RKO (cell line): ENCODE measurements at places on chromosomes 2 and 18.

GRCh38 chr2:147773479-147773878 lies 71.3 kb upstream of the ACVR2A start:
- DNase-seq = no peak

GRCh38 chr2:12441750-12442475 lies 274.8 kb upstream of the TRIB2 start:
- DNase-seq = no peak

GRCh38 chr2:86482034-86482433 lies 40.9 kb downstream of the KDM3A start:
- DNase-seq = no peak

- peak; percentile 5 for DNase-seq
These were observed 194.9 kb upstream of the KYNU start for GRCh38 chr2:142682528-142682927.

DNA sequence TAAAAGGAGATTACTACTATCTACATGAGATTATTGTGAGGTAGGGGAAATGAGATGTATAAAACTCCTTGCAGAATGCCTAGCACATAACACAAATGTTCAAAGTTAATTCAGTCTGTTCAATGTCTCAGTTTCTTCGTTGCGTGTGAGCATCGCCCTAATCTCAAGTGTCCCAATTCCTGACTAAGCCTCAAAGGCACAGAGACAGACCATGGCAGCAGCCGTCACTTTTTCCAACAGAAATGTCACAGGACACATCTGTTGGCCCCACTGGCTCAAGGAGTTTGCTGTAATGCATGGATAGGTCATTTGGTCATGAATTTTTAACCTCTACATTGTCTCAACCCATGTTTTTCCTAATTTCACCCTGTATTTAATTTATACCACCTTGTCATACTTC lies 75.3 kb downstream of the STK39 start:
- DNase-seq = no peak

DNA sequence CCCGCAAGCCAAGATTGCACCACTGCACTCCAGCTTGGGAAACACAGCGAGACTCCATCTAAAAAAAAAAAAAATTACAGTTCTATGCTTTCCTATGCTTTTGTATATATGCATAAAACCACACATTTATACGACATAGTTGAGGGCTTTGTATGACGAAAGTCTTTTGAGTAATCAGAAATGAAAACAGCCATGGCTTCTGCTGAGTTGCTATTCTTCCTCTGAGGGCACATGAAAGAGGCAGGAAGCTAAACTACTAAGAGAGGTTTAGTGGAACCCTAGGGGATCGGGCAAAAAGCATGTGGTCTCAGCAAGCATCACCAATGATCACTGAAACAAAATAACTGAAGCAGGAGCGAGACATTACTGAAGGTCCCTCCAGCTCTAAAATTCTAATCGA lies 99.6 kb downstream of the ZAP70 start:
- DNase-seq = no peak

GRCh38 chr2:98084151-98084868 lies 2.7 kb upstream of the VWA3B start:
- DNase-seq = no peak

DNA sequence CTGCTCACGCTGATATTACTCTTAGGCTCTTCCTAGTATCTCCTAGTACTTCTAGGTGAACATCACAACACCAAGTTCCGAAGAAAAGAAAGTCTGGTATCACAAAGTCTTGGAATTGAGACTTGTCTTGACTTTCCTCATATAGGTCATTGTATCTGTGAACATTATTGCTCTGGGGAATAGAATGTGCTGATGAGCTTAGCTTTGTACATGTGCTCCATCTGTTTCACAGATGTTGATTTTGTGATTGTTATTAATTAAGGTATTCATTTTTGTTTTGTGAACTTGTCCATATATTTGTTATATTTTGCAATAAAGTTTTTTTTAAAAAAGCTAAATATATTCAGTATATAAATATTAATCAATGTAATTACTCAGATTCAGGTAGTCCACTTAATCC lies 111.7 kb downstream of the BABAM2 start:
- DNase-seq = no peak

GRCh38 chr18:26826656-26827235 lies 38.8 kb downstream of the AQP4 start:
- no peak for DNase-seq

DNA sequence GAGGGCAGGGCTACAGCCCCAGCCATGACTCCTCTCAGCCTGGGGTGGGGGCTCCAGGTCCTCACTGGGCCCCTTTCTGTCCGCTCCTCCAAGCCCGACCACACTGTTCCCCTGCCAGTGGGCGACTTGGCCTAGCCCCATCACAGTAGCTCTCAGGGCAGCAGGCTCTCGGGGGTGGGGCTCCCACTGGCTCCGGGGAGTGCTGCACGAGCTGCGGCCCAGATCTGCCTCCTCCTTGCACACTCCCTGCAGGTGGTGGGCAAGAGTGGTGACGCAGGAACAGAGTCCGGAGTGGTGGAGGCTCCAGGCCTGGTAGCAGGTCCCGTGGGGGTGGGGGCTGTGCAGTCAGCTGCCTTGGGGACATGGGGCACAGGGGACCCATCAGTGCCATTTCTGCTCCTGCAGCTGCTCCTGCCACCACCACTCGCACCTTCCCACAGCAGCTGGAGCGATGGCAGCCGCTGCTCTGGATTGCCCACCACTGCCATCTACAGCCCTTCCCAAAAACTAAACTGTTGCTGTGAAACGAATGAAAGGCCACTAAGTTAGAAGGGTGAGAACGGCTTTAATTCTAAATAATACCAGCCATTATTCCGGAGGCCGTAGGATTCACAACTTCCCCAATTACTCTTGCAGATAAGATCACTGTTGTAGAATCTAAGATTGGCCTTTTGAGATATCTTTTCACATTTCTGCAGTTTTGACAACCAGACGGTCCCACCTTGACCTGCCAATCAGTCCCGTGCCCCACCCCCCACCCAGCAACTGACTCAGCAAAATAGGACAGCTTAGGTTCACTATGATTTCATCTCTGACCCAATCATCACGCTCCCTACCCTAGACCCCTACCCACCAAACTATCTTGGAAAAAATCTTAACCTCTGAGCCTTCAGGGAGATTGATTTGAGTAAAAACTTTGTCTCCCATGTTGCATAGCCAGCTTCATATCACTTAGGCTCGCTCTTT lies 530.2 kb downstream of the DCC start:
- no peak for DNase-seq

DNA sequence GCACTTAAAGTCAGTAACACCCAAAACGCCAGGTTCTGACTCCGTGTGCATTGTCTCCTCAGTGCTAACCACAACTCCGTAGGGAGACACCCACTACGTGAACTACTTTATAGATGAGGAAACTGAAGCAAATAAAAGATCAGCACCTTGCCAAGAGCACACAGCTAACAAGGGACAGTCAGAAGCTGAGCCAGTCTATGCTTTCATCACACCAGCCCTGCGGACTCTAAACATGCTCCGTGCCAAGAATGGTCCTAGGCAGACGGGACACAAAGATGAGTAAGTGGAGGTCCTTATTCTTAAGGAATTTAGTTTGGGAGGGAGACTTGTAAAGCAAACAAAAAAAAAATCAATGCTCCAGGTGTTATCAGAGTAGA lies 9.6 kb downstream of the MBOAT2 start:
- no peak for DNase-seq

DNA sequence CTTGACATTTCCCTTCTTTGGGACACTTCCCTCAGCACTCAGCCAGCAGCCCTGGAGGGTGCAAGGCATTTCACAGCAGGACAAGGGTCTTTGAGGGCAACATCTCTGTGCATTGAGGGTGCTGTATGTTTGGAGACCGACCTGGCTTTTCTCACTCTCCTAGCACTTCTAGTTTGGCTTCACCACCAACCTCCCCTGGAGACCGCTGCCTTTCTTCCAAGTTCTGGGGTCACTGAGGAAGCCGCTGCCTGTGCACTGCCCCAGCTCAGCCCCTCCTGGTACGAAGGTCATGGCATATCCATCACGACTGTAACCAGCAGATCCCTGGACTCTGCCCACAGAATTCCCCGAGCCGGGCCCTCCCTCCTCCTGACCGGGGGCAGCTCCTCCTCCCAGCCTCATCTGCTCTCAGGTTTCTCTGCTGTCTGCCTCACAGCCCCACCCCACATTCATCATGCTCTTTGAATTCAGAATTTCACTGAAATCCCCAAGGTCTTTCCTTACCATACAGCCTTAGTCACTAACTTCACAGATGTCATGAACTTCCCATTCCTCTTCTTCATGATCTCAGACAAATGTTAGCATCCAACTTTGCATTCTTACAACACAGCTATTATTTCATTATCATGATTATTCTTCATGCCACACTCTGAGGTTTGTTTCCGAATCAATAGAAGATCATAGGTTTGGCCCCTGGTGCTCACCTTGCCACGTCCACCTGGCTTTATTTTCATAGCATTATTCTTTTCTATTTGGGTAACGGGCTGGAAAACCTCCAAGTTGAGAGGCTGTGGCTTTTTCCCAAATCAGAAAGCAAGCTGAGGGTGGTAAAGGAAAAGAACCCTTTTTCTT lies 113.0 kb upstream of the COPS8 start:
- no peak for DNase-seq

DNA sequence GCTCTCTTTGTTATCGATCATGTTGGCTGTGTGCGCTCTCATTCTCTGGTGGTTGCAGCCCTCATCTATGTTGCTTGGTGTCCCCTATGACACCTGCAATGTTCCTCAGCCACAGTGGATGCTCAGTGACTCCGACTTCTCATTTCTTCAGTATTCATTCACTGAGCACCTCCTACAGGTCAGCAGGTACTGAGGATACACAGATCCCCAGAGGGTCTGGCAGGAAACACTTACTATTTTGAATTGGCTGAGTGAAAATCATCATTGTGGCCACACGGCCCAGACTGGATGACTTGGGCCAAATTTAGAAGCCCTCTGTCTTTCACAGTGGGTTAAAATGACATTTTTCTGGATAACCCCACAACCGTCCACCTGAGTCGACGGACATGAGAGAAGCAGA lies 32.1 kb downstream of the EN1 start:
- no peak for DNase-seq

GRCh38 chr2:210496512-210496911 lies 20.0 kb upstream of the LANCL1 start:
- no peak for DNase-seq

DNA sequence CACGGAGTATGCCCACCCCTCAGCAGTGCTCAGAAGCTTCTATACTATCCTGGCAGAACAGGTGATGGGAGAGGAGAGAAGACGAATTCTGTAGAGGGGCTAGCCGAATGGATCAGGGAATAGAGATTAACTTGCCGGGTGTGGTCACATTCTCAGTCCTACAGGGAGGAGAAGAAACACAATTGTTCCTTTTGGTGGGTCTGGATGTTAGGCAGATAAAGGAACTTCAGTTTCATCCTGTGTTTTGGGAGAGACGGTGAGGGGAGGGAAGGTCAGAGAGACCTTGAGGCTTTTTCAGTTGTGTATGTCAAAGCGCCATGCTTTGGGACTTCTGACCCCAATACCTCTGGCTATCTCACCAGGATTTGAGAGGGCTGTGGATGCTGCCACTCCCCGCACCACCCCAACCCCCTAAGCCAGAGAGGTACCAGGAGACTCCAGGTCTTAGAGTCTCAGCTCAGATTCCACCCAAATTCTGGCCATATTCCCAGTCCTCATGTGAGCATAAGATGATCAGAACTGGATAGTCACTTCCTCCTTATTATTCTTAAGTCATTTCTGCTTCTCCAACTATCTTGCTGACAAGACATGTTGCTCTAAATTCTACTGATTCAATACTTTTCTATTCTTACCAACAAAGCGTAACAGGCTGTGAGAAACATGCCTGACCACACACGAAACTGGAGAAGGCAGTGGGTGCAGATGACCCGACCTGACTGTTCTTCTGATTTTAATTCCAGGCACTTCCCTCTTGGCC lies 2.3 kb upstream of the TMEM37 start:
- no peak for DNase-seq

GRCh38 chr2:137123226-137123625 lies 357.9 kb downstream of the THSD7B start:
- DNase-seq = no peak

DNA sequence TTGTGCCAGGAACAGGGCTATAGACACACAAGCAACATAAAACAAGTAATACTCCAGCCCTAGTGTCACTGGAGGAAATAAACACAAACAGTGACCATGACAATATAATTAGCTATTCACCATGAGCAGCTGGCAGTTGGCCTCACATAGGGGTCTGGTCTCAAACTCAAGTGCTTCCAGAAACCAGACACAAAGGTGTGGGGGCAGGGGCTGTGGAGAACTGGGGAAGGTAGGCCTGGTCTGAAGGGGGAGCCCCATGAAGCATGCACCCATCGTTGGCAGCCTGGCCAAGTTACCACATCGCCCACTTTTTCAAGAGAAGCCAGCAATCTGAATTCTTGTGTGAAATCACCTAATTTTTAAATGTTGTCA lies 49.5 kb upstream of the SP3 start:
- no peak for DNase-seq

DNA sequence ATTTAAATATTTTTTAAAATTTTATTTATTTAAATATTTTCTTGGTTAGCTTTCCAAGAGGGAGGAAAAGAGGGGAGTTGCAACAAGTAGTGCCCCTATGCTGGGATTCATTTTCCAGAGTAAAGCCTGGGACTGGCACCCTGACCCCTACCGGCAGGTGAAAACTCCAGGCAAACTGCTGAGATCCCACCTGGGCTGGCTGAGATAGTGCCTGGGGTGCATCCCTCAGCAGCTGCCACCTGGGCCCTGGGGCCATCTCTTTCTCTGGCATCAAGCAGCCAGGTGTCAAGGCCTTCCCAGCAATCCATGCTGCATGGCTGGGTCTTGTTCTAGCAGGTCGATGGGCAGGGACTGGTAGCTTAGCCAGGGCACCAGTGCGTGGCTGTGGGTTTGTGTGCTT lies 6.6 kb downstream of the SIX2 start:
- DNase-seq = no peak

DNA sequence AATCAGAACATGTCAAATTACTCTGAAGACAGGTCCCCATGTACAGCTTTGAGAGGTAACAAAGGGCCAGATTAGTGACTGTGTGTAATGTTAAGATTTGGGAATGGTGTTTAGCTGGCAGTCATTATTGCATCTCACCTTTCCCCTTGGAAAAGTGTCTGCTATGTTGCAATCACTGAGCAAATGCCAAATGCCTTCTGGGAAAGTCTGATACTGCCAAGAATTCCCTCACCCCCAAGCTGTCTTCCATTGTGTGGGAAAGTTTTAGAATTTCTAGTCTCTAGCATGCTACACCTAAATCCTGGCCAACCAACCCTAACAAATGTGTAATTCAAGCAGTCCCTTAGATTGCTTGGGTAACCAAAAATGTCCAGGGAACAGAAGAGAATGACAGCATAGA lies 13.6 kb upstream of the PELI1 start:
- no peak for DNase-seq

DNA sequence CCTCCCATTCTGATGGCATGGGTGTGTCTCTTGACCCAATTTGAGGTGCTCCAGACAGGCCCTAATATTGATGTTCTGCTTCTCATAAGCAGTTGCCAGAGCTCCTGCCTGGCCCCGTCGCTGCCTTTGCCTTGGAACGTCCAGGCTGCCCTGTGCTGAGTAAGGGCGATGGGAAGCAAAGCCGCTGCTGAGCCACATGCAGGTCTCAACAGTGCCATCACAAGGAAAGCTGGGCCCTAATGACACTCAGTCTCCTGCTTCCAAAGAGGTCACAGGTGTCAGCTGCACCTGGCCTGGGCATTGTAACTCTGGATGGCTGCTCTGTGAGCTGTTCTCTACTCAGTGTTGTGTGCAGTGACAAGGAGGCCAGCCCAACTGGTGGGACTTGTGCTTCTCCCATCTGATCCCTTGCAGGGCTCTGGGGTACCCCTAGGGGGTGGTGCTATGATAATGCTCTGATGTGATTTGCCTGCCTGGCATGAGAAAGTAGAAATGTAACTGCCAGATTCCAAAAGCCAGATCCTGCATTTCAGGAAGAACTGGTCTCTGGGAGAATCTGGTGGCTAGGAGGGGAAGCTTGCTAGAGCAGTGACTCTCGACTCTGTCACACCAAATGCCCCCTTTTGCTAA lies 8.7 kb downstream of the TTC39C start:
- DNase-seq = peak; percentile 15
